ENCODE measurements at places on chromosomes 2 and 18.

DNA sequence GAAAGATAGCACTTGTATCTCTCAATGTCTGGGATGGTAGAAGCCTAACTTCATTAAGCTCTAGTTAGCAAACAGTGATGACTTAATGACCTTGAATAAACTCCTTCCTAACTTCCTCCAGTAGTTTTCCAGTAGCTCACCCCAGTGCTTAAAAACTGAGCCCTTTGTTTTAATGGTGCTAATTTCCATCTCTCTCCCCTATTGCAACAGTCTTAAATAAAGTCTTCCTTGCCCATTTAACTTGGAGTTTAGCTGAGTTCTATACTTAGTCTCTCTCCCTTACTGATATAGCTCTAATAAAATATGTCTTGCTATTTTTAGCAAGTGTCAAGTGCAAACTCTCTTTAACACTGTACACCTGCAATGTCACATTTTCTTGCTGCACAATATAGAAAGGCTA is 267.0 kb downstream of the CCDC85A start:
- no peak for DNase-seq

DNA sequence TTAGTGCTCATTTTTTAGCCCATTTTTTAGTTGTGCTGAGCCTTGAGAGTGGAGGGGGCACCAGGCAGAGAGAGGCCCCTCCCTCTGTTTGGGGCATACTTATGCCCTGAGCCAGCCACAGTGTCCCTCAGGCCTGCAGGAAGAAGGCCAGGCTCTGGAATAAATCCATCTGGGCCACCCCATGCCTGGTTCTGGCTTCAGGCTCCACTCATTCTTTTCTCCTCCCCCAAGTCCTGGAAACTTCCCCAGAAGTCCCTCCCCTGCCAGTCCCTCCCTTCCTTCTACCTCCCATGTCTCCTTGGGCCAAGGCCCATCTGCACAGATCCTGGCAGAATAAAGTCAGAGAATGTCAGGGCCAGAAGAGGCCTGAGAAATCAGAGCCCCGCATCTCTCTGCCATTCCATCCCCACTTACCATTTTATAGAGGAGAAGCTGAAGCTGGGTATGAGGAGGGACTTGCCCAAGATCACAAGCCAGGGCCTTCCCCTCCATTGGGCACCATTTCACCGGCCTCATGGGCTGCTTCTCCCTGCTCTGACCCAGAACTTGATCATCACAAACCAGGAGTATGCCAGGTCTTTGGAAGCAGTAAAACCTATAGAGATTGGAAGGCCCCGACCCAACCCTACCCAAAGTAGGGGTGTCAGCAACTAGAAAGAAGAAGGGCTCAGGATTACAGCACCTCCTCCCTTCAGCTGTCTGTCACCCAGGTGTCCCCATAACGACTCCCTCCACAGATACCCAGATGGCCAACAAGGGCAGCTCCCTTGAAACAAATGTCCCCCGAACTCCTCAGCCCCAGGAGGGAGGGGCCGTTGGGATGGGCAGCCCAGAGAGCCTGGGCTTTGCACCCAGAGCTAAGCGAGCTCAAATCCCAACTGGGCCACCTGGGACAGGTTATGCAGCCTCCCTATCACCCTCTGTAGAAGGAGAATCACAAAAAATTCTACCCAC is 108.4 kb downstream of the POLR1A start:
- DNase-seq = peak; percentile 38

GRCh38 chr2:196046123-196046917 is 22.3 kb downstream of the DNAH7 start:
- DNase-seq = peak; percentile 26

DNA sequence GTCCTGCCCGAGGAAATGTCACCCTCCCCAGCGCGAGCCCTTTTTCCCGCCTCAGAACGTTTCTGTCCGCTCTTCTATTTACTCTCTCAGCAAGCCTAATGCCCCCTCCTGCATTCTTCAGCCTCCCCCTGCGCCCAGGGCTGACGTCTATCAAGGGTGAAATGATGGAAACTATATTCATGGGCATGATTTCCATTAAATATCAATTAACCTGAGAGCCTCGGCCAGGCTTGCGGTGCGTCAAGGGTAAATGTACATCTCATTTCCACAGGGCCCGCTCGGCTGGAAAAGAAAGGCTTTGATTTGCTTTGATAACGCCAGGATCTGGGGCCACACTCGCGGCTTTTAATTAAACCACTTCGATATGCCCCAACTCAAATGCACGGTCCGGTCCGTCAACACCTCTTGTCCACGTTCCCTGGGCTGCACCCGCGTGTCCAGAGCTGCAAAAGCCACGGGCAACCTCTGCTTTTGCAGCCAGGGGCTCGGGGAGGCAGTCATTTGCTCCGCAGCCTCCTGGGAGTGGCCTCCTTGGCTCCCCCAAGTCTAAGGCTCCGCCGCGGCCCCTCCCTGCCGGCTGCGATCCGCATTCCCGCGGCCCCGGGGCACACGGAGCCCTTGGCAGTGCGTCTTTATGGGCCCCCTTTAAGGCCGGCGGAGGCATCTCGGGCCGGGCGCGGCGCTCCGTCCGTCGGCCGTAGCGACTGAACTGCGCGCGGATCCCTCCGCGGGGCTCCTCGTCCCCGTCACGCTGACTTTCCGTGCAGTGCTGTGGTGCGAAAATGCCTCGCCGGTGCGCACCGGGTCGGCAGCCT is at the start of gene HOXD8:
HOXD8 (plus strand) TSS at position 724 of the 815 bp plus-strand sequence. CDS start 662 bp downstream, outside the sequence.
- peak; percentile 52 for DNase-seq

- DNase-seq = peak; percentile 63
Measured at GRCh38 chr18:62982600-62983251, 267.4 kb downstream of the PHLPP1 start.

- no peak for DNase-seq
Measured at GRCh38 chr2:10519394-10519740, 71.2 kb upstream of the ODC1 start.

DNA sequence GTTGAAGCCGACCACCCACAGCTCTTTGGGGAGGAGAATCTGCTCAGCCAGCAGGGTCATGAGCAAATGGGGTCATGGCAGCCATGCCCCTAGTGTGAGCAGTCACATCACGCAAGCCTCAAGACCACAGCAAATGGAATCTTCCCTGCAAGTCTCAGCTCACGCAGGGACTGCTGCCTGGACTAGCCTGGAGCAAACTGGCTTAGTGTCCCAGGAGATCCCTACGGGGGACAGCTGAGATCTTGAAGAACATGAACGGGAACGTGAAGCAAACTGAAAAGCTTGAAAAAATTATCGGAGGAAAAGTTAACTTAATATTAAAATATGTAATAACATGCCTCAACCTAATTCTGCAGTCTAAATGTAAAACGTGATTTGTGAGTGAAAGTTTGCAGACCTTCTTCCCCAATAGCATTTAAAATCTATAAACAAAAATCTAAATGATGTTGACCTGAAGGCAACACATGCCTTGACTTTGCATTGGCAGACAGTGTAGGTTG is 118.4 kb downstream of the FAM124B start:
- no peak for DNase-seq

- DNase-seq = no peak
Measured at GRCh38 chr18:5424903-5425664, 118.7 kb downstream of the EPB41L3 start.

GRCh38 chr18:57627488-57627887 is 5.9 kb upstream of the NARS1 start:
- no peak for DNase-seq

- no peak for DNase-seq
Measured at GRCh38 chr2:215553946-215554345, 118.1 kb upstream of the FN1 start.

- no peak for DNase-seq
Measured at GRCh38 chr2:67329951-67330350, 67.2 kb upstream of the ETAA1 start.

Measured in myocyte (in vitro differentiated cells).